Transverse colon (tissue), 4 donors: ENCODE measurements at places on chromosomes 1 and 21.
A peak's percentile ranks its signal among the peaks of the same experiment; 100 is the strongest.

- no peaks in the 10 kb centered on the region for H3K36me3 ChIP-seq
- DNase-seq = no peak
- no peaks in the 10 kb centered on the region for H3K27me3 ChIP-seq
- no peaks in the 10 kb centered on the region for H3K4me1 ChIP-seq
Measured at GRCh38 chr1:111602302-111602701, 17.3 kb upstream of the RAP1A start.

- no peaks in the 10 kb centered on the region for H3K4me1 ChIP-seq
- H3K27ac ChIP-seq = no peak overlapping the region
- no peak overlapping the region for H3K4me3 ChIP-seq
- no peaks in the 10 kb centered on the region for H3K36me3 ChIP-seq
- no peak for DNase-seq
- H3K27me3 ChIP-seq = no peaks in the 10 kb centered on the region
Measured at GRCh38 chr21:23534850-23535249, 2072.4 kb downstream of the MRPL39 start.

- no peaks in the 10 kb centered on the region for H3K36me3 ChIP-seq
- no peak overlapping the region for H3K4me3 ChIP-seq
- no peak for DNase-seq
- H3K27ac ChIP-seq = no peak overlapping the region
- no peaks in the 10 kb centered on the region for H3K27me3 ChIP-seq
Measured at GRCh38 chr1:55472784-55473183, 257.6 kb upstream of the USP24 start.

DNA sequence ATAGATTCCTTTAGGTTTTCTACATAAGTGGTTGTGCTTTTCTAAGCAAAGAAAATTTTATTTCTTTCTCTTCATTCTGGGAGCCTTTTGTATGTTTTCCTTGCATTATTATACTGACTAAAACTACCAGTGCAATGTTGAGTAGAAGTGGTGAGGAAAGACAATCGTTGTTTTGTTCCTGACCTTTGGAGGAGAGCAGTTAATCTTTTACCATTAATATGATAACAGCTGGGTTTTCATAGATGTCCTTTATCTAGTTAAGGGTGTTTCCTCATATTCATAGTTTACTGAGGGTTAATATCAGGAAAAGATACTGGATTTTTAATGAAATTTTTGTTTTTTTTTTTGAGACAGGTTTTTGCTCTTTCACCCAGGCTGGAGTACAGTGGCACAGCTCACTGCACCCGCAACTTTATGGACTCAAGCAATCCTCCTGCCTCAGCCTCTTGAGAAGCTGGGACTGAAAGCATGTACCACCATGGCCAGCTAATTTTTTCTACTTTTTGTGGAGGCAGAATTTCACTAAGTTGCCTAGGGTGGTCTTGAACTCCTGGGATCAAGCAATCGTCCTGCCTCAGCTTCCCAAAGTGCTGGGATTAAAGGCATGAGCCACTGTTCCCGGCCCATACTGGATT lies 9.0 kb upstream of the KCTD3 start:
- H3K4me1 ChIP-seq = peaks cover 12% of the 10 kb centered on the region
- no peaks in the 10 kb centered on the region for H3K36me3 ChIP-seq
- no peak overlapping the region for H3K27ac ChIP-seq

DNA sequence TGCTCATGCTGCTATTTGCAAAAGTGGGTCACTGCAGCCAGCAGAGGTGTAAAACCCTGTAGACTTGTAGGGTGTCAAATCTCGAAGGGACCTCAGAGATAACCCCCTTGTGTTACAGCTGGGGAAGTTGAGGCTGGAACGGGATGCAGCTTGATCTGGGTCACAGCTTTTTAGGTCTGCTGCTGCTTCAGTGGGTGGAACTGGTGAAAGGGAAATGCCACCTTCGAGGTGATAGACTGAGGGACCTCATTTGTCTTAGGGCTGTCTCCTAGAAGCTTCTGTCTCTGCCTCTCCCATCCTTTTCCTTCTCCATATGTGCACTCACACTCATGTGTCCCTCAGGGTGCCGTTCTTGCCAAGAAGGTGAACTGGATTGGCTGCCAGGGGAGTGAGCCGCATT lies 35.4 kb downstream of the QSOX1 start:
- peaks cover 8% of the 10 kb centered on the region for H3K4me1 ChIP-seq
- H3K27ac ChIP-seq = no peak overlapping the region
- no peaks in the 10 kb centered on the region for H3K36me3 ChIP-seq
- H3K27me3 ChIP-seq = no peaks in the 10 kb centered on the region

- H3K27me3 ChIP-seq = no peaks in the 10 kb centered on the region
- no peak for DNase-seq
- no peak overlapping the region for H3K27ac ChIP-seq
Measured at GRCh38 chr1:6907201-6907600, 121.9 kb downstream of the CAMTA1 start.

DNA sequence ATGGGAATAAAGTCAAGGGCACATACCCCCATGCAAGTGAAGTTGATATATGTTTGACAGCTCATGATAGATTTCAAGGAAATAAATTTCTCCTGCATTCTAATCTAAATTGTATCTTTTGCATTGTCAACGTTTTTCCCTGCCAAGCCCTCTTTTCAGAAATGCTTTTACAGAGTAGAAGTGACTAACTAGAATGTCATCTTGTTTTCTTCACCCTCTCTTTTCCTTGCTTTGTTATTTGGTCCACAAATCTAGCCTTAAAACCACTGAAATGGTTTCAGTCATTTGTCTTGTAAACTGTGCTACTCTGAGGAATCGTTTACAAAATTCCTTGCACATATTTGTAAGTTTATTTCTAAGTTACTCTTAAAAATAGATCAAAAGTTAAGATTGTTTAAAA lies 600.8 kb upstream of the CXADR start:
- DNase-seq = no peak
- H3K27me3 ChIP-seq = no peaks in the 10 kb centered on the region
- no peaks in the 10 kb centered on the region for H3K36me3 ChIP-seq
- H3K4me3 ChIP-seq = no peak overlapping the region
- no peaks in the 10 kb centered on the region for H3K4me1 ChIP-seq

- no peak overlapping the region for H3K27ac ChIP-seq
- H3K36me3 ChIP-seq = no peaks in the 10 kb centered on the region
- peaks cover 22% of the 10 kb centered on the region for H3K4me1 ChIP-seq
- no peak overlapping the region for H3K4me3 ChIP-seq
- DNase-seq = no peak
- H3K27me3 ChIP-seq = no peaks in the 10 kb centered on the region
Measured at GRCh38 chr1:16918371-16918770, 3.4 kb upstream of the CROCC start.

- H3K27ac ChIP-seq = no peak overlapping the region
- H3K4me1 ChIP-seq = peaks cover 3% of the 10 kb centered on the region
- no peaks in the 10 kb centered on the region for H3K36me3 ChIP-seq
- no peak overlapping the region for H3K4me3 ChIP-seq
Measured at GRCh38 chr1:114517348-114517747, 6.3 kb upstream of the TRIM33 start.

DNA sequence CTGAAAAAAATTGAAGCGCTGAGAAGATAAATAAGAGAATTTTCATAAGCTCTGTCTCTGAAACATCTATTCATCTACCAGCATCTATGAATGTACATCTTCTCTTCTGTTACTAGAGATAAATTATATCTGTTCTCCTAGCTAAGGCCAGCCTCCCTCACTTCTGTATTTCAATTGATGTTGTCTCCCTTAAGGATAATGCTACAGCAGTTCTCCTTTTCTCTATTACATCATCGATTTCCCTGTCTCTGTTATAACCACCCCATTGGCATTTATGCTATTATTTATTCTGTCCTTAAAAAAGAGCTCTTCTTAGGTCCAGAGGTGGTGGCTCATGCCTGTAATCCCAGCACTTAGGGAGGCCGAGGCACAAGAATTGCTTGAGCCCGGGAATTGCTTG lies 42.9 kb upstream of the TMCO2 start:
- no peak overlapping the region for H3K27ac ChIP-seq
- H3K4me3 ChIP-seq = no peak overlapping the region
- H3K4me1 ChIP-seq = no peaks in the 10 kb centered on the region
- H3K27me3 ChIP-seq = no peaks in the 10 kb centered on the region
- DNase-seq = no peak

DNA sequence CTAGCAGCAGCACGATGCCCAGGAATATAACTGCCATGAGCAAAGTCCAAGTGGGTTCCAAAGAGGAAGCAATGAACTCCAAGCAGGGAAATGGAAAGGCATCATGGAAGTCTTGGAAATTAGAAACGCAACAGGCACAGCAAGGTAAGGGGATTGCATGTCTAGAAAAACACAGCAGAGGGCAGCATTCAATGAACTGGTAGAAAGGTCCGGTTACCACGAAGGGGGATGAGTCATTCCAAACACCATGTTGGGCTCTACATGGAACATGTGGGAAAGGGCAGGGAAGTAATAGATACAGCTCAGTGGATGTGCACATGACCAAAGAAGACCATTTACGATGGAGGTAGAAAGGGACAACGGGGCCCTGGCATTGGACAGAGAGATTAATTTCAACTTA lies 36.4 kb downstream of the RXRG start:
- DNase-seq = no peak
- H3K4me3 ChIP-seq = no peak overlapping the region
- no peak overlapping the region for H3K27ac ChIP-seq
- H3K36me3 ChIP-seq = no peaks in the 10 kb centered on the region
- peaks cover 5% of the 10 kb centered on the region for H3K27me3 ChIP-seq

- H3K27ac ChIP-seq = peak overlapping the region; percentile 98
- DNase-seq = peak; percentile 65
- peaks cover 26% of the 10 kb centered on the region for H3K4me1 ChIP-seq
- no peaks in the 10 kb centered on the region for H3K27me3 ChIP-seq
Measured at GRCh38 chr1:6603238-6603914, 707 bp upstream of the KLHL21 start.

DNA sequence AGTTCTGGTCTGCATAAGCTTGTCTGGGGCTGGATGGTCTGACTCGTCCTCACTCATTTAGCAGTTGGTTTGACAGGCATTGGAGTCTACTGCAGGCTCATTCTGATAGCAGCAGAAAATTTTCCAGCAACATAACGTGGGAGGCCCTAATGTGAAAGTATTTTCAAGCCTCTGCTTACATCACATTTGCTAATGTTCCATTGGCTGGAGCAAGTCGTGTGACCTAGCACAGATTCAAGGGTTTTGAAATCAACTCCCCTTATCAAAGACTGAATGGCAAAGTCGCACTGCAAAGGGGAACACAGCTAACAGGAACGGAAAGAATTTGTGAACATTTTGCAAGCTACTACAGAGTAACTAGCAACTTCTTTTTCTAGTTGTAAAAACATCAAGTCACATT lies 2.3 kb upstream of the USH2A start:
- H3K27ac ChIP-seq = no peak overlapping the region
- H3K4me1 ChIP-seq = no peaks in the 10 kb centered on the region
- no peaks in the 10 kb centered on the region for H3K27me3 ChIP-seq
- DNase-seq = no peak

DNA sequence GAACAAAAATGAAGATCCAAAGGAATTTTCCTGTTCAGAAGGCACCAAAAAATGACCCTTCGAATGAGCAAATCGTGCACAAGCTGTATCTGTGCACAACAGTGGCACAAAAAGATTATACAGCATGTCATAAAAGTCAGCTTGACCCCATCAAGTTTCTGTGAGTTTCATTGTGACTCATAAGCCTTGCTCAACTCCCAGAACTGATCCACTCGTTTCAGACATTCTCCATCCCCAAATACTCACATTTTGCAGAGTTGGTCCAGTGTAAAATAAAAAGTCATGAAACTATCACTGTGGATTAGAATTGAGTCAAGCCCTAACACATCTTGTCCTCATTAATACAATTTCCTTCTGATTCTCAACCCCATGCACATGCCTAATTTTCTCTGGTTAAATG lies 174.7 kb upstream of the PKN2 start:
- no peak for DNase-seq
- H3K4me1 ChIP-seq = no peaks in the 10 kb centered on the region
- H3K27me3 ChIP-seq = no peaks in the 10 kb centered on the region
- no peaks in the 10 kb centered on the region for H3K36me3 ChIP-seq

GRCh38 chr1:165116732-165117131 lies 239.8 kb downstream of the LMX1A start:
- no peak overlapping the region for H3K27ac ChIP-seq
- no peak for DNase-seq
- H3K36me3 ChIP-seq = no peaks in the 10 kb centered on the region
- no peaks in the 10 kb centered on the region for H3K4me1 ChIP-seq
- peaks cover 35% of the 10 kb centered on the region for H3K27me3 ChIP-seq
- no peak overlapping the region for H3K4me3 ChIP-seq

GRCh38 chr1:108719656-108720435 lies 7.1 kb downstream of the FNDC7 start:
- no peak overlapping the region for H3K27ac ChIP-seq
- H3K27me3 ChIP-seq = no peaks in the 10 kb centered on the region
- no peak for DNase-seq
- H3K4me3 ChIP-seq = no peak overlapping the region
- no peaks in the 10 kb centered on the region for H3K36me3 ChIP-seq
- no peaks in the 10 kb centered on the region for H3K4me1 ChIP-seq

- H3K27ac ChIP-seq = no peak overlapping the region
- no peaks in the 10 kb centered on the region for H3K4me1 ChIP-seq
- no peaks in the 10 kb centered on the region for H3K36me3 ChIP-seq
- DNase-seq = peak; percentile 73
- H3K4me3 ChIP-seq = no peak overlapping the region
Measured at GRCh38 chr1:48677306-48678287, 99.1 kb downstream of the BEND5 start.

DNA sequence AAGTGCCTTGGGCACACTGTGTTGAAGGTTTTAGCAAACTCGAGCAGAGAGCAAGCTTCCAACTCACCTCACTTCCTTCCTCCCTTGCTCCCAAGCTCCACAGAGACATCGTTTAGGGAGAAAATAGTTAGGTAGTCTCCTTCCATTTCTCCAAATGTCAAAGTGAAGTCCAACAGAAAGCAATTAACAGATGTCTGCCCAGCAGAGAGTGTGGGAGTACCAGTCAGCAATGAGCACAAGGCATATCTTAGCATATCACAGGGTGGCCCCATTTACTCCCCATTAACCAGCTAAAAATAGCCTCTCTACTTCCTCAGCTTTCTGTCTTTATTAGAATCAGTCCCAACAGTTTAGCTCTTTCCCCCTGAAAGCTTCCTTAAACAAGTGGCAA lies 334.2 kb upstream of the CAMK1G start:
- no peaks in the 10 kb centered on the region for H3K27me3 ChIP-seq
- no peak overlapping the region for H3K4me3 ChIP-seq
- H3K36me3 ChIP-seq = no peaks in the 10 kb centered on the region
- no peaks in the 10 kb centered on the region for H3K4me1 ChIP-seq
- no peak overlapping the region for H3K27ac ChIP-seq

- no peak overlapping the region for H3K4me3 ChIP-seq
- DNase-seq = no peak
- H3K27ac ChIP-seq = no peak overlapping the region
- H3K27me3 ChIP-seq = no peaks in the 10 kb centered on the region
- H3K36me3 ChIP-seq = no peaks in the 10 kb centered on the region
Measured at GRCh38 chr1:14263225-14263624, 335.3 kb upstream of the KAZN start.
